NCI-H748 treated with DMSO at 0.1 percent for 48 hours (cell line): ENCODE measurements at places on chromosomes 11 and 22.

- no peak for DNase-seq
Observed at GRCh38 chr22:49749885-49750510, 77.7 kb downstream of the BRD1 start.

DNA sequence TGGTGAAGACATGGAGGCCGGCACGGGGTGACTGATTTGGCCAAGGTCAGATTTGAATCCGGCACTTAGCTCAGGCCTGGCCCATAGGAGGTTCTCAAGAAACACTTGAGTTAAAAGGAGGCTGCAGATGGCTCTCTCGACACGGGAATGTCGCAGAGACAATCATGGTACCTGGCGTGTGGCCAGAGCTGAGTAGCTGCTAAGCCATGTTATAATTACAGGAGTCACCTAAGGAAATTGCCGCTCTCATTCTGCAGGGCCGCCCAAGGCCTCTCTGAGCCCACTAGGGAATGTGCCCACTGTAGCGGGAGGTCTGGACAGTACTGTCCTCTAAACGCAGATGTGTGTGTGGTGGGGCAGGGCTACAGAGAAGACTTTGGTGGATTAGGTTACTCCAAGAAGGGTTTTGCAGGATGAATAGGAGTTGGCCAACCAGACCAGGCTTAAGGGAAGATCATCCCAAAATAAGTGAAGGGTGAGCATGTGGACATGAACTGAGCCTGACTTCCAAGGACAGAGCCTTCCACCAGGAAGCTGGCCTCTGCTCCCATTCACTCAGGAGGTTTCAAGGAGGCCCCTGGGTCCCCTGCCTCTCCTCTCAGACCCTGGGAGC lies 19.3 kb upstream of the PRR5 start:
- DNase-seq: no peak

GRCh38 chr11:47391711-47392432 lies 13.5 kb upstream of the SPI1 start:
- DNase-seq: no peak

- no peak for DNase-seq
Observed at GRCh38 chr11:32148895-32149294, 58.0 kb downstream of the RCN1 start.

DNA sequence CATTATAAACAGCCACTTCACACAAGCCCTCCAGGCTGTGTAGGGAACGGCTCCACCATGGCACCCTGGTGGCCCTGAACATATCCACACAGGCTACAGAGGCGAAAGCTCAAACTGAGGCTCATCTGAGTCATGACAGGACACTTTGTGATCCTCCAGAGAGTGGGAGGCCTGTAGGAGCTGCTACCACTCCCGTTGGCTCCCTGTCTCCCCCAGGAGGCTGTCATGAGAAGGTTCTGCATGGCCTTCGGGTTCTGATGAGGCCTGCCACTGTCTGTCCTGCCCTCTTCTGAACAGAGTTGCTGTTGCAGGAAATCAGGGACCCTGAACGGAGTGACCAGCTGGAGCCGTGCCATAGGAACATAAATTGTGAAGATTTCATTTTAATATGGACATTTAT lies 23.8 kb upstream of the ALDH3B2 start:
- DNase-seq: no peak

DNA sequence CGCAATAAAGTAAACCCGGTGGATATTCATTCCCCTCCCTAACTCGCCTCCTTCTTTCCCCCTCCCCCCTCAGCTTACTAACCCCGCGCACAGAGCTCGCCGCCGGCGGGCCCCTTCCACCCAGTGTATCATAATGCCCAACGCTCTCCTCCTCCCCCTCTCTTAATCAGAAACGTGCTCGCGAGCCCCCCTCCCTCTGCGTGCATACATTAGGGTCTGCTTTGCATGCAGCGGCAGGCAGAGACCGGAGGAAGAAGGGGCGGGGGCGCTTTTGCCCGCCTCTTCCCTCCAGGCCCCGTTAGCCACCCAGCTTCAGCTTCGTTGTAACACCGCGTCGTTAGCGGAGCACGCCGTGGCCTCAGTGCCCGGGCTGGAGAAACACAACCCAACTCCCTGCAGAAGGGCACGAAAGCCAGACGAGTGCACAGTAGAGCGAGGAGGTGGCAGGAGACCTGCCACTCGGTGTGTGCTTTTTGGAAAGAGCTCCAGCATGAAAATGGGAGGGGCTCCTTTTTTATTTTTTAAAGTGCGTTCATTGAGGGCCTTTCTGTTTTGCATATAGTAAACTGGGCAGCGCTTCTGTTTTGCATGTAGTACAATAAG lies 901 bp upstream of the KMT2A start:
- peak; percentile 56 for DNase-seq

- no peak for DNase-seq
Observed at GRCh38 chr11:110798201-110798900, 86.1 kb upstream of the ARHGAP20 start.

GRCh38 chr22:26134654-26135330 lies 34.5 kb upstream of the SEZ6L start:
- DNase-seq: peak; percentile 4

DNA sequence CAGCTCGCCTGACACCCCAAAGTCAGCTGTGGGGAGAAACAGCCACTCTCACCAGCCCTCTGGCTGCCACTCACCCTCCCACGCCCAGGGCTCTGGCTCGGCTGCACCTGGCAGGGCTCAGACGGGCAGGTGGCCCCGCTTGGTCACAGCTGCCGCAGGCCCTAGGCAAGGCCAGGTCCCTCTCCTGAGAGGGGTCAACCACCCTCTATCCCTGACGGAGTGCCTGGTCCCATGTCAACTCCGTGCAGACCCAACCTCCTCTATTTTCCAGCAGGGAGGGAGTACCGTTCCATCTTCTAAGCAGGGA lies 1.9 kb downstream of the MAP4K2 start:
- DNase-seq: no peak

- DNase-seq: no peak
Observed at GRCh38 chr11:122670131-122670530, 14.6 kb downstream of the UBASH3B start.

- DNase-seq: no peak
Observed at GRCh38 chr11:108472681-108473080, 5.4 kb upstream of the C11orf65 start.

GRCh38 chr22:45553351-45554039 lies 50.8 kb downstream of the FBLN1 start:
- DNase-seq: peak; percentile 58

- DNase-seq: no peak
Observed at GRCh38 chr11:46363031-46363407, 15.8 kb downstream of the DGKZ start.

DNA sequence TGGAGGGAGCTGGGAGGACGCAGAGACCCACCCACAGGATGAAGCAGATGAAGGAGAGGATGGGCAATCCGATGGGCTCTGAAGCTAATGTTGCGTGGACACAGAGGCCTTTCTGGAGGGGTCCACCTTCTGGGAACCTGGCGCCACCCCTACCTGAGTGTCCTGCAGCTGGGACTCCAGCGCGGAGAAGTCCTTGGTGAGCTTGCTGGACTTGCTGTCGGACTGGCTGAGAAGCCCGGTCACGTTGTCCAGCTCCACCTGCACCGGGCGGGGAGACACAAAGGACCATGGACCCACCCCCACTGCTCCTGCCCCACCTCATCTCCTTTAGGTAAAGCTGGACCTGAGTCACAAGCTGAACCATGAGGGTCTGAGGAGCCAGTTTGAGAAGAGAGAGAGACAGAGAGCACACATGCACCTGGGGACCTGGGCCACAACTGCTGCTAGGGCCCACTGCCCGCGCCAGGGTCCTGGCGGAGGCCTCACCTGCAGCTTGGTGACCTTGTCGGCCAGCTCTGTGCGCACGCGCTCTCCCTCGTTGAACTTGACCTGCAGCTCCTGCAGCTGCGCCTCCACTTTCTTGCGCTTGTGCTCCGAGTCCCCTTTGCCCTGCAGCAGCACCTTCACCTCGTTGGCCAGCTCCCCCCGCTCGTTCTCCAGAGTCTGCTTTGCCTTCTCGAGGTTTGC lies 40.8 kb downstream of the APOL1 start:
- no peak for DNase-seq

DNA sequence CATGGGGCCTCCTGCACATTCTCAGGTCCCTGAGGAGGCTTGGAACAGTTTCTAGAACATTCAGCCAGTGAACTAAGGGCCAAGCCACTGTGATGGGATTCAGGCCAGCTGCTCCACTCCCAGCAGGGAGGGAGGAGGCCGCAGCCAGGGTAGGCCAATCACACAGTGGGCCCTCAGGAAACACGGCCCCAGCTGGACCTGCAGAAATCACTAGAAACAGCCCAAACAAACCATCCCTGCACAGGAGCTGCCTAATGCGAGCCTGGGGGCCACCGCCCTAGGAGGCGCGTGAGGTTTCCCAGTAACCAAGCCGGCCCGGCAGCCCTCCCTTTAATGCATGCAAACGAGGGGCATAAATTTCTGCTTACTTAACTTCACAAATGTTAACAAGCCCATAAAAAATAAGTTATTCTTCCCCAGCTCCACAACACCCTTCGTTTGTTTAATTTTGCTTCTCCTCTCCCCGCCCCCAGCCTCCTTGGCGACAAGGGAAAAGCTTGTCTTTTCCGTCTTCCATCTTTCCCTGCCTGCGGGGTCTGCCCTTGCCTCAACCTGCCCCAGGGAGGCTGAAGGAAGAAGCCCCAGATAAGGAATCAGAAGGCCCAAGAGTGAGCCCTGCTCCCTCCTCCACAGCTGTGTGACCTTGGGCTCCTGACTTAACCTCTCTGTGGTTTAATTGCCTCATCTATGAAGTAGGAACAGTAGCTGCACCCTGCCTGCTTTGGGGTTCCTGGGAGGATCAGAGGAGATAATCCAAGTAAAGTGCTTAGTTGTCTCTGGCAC lies 25.7 kb downstream of the ELFN2 start:
- no peak for DNase-seq

GRCh38 chr11:69918938-69919650 lies 99.9 kb upstream of the FGF3 start:
- DNase-seq: peak; percentile 37

- DNase-seq: no peak
Observed at GRCh38 chr22:18933914-18934313, 2.2 kb downstream of the PRODH start.

DNA sequence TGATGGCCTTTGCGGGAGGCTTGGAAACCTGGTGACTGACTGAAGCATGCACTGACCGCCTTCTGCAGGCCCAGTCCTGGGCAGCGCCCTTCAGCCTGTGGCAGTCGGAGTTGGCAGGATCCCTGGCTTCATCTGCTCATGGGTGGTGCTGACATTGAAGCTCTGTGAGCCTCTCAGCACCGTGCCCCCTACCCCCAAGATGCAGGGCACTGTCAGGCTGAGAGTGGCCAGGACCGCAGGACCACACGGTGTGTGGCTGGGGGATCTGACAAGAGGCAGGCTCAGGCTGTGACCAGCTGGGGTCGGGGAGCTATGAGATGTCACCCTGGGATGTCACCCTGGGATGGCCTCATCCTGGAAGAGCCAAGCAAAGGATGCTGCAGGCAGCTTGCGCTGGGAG lies 32.7 kb downstream of the TBC1D22A start:
- no peak for DNase-seq

DNA sequence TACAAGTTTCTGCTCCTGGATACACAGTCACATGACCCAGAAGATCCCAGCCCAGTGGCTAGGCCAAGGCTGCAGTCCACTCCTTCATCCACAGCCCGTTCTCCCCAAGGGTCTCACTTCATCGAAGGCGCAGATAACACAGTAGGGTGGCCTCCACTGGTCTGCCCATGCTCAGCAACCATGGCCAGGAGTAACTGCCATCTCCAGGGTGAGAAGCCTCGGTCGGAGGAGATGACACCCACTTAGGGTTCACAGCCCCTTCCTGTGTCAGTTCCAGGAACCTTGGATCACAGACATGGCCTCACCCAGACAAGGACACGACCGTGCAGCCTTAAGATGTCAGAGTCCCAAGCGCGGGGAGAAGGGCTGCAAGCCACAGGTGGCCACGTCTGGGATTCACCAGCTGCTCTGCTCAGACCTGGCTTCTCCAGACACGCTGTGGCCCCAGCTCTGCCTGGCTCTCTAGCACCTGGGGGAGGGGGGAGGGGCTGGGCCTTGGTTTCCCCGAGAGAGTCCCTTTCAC lies 2.6 kb downstream of the BET1L start:
- no peak for DNase-seq

- DNase-seq: no peak
Observed at GRCh38 chr22:49892226-49892899, 25.9 kb downstream of the ALG12 start.

DNA sequence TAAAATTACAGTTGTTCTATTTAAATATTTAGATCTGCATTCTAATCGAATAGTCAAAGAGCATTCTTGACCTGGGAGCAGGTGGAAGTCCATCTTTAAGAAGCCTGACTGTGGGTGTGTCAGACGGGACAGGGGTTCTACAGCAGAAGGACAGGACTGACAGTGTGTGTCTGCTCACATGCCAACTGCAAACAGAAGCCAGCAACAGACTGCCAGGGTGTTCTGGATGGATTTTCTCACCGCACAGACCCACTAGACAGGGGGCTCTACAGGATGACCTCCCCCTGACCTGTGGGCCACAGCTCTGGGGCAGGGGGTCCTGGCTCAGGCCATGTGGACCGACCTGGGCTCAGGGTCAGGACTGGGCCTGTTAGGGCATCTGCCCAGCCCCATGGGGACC lies 22.8 kb upstream of the NAP1L4 start:
- no peak for DNase-seq

DNA sequence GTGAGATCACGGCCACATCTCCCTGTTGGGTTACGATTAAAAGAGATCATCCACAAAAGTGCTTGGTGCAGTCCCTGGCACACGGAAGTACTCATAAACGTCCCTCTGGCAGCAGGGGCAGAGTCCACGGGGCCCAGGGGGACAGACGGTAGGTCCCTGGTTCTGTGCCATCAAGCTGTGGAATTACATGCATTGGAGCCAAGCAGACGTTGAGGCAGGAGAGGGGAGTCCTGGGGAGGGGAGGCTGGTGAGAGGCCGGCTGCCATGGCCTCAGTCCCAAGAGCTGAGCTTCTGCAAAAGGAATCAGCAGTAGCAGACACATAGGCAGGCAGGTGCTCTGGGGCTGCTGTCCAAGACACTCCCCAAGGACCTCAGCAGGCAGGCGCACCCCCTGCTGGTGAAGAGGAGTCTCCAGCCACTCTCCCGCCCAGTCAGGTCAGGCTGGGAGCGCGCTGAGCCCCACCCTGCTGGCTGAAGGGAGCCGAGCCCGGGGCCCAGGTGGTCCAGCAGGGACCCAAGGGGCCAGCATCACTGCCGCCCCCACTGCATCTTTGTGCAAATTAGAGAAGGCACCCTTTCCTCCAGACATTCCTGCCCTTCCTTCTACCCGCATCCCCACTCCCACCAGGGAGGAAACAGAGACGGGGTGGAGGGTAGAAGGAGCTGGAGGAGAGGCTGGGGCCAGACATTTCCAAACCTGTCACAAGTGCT lies 7.6 kb upstream of the KCTD17 start:
- DNase-seq: no peak
